ENCODE measurements at places on chromosomes 3 and 15.

DNA sequence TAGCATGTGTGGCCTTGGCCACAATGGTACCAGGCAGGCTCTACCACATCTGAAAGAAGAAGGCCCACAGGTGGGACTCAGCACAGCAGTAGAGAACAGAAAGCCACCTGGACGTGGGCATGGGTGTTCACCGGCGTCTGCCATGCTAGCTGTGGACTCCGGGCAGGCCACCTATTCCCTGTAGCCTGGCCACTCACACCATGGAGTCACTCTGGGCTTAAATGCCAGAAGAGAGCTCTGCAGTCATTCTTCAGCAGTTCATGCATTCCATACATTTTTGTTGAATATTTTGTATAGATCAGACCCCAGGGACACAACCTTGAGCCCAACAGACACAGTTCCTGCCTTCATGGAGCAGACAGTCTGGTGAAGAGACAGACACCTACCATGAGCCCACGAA lies 138.6 kb downstream of the SRGAP3 start:
- DNase-seq, result no peak

- no peak for DNase-seq
Measured at GRCh38 chr3:14438929-14439328, 36.5 kb downstream of the SLC6A6 start.

DNA sequence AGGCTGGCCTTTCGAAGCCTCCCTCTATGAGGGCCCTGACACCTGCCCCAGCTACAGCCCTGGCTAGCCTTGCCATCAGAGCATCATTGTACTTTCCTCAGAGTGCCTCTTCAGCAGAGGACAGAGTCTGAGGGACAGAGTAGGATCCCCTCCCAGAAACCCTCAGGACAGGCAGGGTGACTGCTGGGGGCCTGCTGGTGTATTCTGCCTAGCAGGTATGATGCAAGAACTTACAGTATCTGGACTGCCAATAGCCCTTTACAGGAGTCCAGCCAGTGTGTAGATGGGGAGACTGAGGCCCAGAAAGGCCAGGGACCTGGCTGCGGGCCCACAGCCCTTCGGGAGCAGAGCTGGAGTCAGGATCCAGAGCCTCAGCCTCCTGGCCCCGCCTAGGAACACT lies 19.1 kb downstream of the DUSP7 start:
- DNase-seq, result no peak

DNA sequence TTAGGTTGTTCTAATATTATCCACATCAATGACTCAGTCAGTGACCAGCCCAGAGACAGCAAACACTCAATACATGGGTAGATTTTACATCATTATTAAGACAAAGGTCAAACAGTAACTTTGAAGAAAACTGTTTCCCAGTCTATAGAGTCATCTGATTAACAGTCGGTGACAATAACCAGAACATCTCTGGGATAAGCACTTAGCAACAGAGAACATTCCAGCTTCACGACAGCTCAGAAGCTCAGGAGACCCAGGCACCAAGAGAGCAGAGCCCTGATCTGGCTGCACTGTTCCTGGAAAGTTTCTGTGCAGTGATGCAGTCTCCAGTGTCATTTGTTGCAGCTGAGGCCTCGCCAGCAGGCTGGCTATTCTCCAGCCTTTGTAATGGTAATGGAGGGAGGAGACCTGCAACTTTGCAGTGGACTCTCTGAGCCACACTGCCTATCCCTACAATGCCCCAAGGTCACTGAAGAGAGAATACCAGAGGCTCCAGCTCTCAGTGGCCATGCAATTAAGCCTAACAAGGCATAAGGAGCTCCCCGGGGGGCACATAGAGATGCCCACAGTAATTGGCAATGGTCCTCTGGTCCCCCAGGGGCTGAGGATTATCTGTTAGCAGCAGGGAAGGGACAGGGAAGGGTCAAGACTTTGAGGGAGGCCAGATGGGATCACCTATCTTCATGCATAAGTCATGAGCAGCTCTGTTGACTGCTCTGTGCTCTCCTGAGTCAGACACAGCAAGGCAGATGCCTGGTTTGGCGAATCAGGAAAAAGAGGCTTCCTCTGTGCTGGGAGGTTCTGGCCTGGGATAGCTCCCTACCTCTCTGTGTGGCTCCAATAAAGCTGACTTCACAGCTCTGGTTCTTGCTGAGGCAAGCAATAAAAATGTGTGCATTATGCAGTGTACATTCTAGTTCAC lies 163.6 kb downstream of the CTNNB1 start:
- DNase-seq, result peak; percentile 34

- DNase-seq, result no peak
Measured at GRCh38 chr3:82114589-82114988, 353.1 kb upstream of the GBE1 start.

DNA sequence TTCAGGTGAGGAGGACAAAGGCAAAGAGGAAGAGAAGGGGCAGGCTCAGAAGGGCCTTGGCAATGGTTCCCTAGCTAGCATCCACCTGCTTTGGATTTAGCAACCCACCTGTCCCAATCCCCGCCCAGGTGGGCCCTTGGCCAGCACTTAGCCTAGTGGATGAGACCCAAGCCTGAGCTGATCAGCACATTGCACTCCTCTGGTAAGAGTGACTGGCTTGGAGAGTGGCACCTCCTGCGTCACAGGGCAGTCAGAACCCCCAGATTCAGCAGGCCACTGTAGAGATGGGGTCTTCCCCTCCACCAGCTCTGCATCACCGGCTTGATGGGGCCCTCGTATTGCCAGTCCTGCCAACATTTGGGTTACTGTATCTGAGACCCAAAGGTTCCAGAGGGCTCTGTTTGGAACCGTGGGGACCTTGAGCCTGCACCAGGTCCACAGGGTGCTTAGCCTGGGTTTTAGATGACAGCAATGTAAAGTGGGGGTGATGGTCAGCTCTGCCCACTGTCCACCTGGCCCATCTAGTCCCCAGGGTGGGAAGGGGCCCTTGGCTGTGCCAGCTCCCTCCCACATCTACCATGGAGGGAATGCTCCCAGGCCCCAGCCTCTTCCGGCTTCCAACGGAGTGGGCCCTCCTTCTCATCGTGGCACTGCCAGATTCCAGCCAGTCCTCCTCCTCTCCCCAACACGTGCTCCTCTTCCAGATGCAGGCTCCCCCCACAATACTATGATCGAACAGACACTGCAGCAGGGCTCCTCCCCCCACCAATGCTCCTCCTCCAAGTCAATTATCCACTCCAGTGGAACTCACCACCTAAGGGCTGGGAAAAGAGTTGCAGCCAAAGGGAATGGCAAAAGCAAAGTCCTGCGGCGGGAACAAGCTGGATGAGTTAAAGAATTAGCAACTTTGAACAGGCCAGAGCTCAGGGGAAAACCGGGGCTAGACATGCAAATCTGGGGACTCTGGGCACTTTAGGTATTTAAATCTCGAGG lies 45.7 kb downstream of the LHFPL4 start:
- DNase-seq, result no peak

DNA sequence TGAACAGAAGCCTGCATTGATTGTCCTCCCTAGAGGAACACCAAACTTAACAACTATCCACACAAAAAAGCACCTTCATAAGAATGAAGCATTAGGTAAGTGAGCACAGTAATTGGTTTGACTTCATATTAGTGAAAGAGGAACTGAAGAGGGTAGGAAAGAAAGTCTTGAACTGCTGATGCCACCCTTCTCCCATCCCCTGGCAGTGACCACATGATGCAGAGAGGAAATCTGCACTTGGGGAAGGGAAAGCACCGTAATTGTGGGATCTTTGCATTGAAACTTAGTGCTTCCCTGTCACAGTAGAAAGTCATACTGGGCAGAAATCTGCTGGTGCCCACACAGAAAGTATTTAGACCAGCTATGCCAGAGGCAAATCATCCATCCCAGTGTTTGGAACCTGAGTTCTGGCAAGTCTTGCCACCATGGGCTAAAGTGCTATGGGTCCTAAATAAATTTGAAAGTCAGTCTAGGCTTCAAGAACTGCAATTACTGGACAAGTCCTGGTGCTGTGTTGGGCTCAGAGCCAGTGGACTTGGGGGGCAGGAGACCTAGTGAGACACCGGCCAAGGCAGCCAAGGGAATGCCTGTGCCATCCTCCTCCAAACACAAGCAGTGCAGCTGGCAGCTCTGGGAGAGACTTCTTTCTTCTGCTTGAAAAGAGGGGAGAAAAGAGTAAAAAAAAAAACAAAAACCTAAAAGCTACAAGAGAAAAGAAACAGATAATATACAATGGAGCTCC lies 63.6 kb downstream of the SLC15A2 start:
- no peak for DNase-seq

- no peak for DNase-seq
Measured at GRCh38 chr3:123064914-123065313, 1.9 kb upstream of the PDIA5 start.

- DNase-seq, result no peak
Measured at GRCh38 chr15:28982886-28983285, 97.1 kb downstream of the APBA2 start.

- no peak for DNase-seq
Measured at GRCh38 chr15:63526401-63526800, 22.0 kb downstream of the USP3 start.
